HepG2 (cell line): ENCODE measurements at places on chromosomes 7 and 10. TPM values are rescaled to one million over a fixed set of nuclear protein-coding genes. Genes with fewer than 3 reads are reported as not detected.

H2BK1 gene
- total RNA-seq: not detected in 2 replicates

PRSS37 gene
- total RNA-seq: not detected in 2 replicates

SORBS1 gene
- 16.8 and 21.0 TPM in 2 replicates for total RNA-seq

ACTR3C gene
- total RNA-seq: 4.1 and 7.5 TPM in 2 replicates

PDZD7 gene
- total RNA-seq: 0.60 and 0.73 TPM in 2 replicates

SNCG gene
- 0.22 TPM in 1 of 2 replicates, not detected in the other for total RNA-seq

ASB10 gene
- not detected in 2 replicates for total RNA-seq

PRLHR gene
- total RNA-seq: not detected in 2 replicates

METTL27 gene
- 1.2 and 2.0 TPM in 2 replicates for total RNA-seq

AGMO gene
- 0.22 TPM in 1 of 2 replicates, not detected in the other for total RNA-seq

DENND10 gene
- total RNA-seq: 43.7 and 55.1 TPM in 2 replicates

NOLC1 gene
- 81.0 and 102 TPM in 2 replicates for total RNA-seq

ADAM22 gene
- total RNA-seq: 2.9 and 6.7 TPM in 2 replicates

DNA sequence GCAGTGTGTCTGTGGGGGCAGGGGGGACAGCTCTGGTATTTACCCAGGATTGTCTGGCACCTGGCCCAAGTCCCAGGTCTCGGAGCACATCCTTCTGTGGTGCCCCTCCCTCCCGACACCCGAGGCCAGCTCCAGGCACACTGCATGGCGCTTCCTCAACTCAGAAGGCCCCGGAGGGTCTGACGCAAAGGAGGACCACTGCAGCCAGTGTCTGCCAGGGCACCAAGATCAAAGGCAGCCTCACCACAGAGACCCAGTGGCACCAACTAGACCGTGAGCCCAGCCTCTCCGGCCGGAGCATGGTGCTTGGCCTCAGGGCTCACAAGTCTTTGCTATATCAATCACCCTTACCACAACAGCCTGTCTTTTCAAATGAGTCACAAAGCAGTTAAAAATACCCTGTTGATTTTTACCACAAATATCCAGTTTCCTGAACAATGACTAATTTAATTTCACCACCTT, 99.3 kb upstream of the DDC start:
- no peaks in the 10 kb centered on the region for H3K4me1 ChIP-seq
- H3K36me3 ChIP-seq: no peaks in the 10 kb centered on the region
- H3K27ac ChIP-seq: no peak overlapping the region
- no peak for DNase-seq
- no peaks in the 10 kb centered on the region for H3K27me3 ChIP-seq

GRCh38 chr10:3452173-3452626, 279.6 kb upstream of the PITRM1 start:
- no peaks in the 10 kb centered on the region for H3K4me1 ChIP-seq
- no peak overlapping the region for H3K27ac ChIP-seq
- no peak overlapping the region for H3K4me3 ChIP-seq
- H3K27me3 ChIP-seq: peaks cover 21% of the 10 kb centered on the region; the same call in 2 of the 3 replicates

DNA sequence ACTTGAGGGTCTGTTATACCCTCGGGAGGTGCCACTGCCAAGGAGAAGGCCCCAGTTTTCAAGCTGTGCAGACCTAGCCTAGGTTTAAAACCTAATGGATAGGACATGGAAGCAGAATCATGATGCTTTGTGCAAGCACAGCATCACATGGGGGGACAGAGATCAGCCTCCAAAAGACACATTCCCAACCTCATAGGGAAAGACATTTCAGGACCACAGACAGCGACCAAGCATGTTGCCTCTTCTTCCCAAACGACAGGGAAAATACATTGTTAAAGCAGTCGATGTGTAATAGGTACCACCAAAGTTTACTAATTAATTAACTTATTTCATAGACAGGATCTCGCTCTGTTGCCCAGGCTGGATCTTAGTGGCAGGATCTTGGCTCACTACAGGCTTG, 573.9 kb downstream of the TCERG1L start:
- peaks cover 7% of the 10 kb centered on the region; the same call in 1 of the 3 replicates for H3K27me3 ChIP-seq
- no peak overlapping the region for H3K4me3 ChIP-seq
- H3K27ac ChIP-seq: no peak overlapping the region
- no peaks in the 10 kb centered on the region for H3K36me3 ChIP-seq

- H3K36me3 ChIP-seq: no peaks in the 10 kb centered on the region
- H3K27me3 ChIP-seq: peaks cover 6% of the 10 kb centered on the region; the same call in 1 of the 3 replicates
- no peak overlapping the region for H3K4me3 ChIP-seq
- H3K4me1 ChIP-seq: no peaks in the 10 kb centered on the region
- H3K27ac ChIP-seq: no peak overlapping the region
These were observed 623.1 kb upstream of the MGMT start for GRCh38 chr10:128843972-128844371.

GRCh38 chr7:4049202-4049601, 632.9 kb upstream of the FOXK1 start:
- no peak for DNase-seq
- no peaks in the 10 kb centered on the region for H3K36me3 ChIP-seq
- H3K4me3 ChIP-seq: no peak overlapping the region
- H3K27me3 ChIP-seq: no peaks in the 10 kb centered on the region
- H3K27ac ChIP-seq: no peak overlapping the region
- H3K4me1 ChIP-seq: no peaks in the 10 kb centered on the region

DNA sequence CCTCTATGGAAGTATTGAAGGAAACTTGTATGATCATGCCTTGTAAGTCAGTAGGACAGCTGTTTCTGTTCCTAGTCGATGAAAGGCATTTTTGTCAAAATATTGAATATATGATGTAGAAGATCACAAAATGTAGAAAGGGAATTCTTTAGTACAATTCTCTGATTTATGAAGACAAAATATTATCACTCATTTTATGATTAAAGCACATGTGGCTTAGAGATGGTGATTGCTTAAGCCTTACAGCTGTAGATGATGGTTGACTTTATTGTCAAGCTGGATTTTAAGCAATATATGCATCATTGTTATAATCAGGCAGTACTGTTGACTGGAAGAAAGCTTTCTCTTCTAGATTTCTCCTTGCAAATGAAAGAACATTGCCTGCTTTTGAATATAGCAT, 26.4 kb downstream of the MXI1 start:
- peaks cover 13% of the 10 kb centered on the region; the same call in 2 of the 3 replicates for H3K36me3 ChIP-seq
- H3K27me3 ChIP-seq: no peaks in the 10 kb centered on the region
- H3K27ac ChIP-seq: no peak overlapping the region
- no peaks in the 10 kb centered on the region for H3K4me1 ChIP-seq

- no peaks in the 10 kb centered on the region for H3K27me3 ChIP-seq
- DNase-seq: no peak
- no peak overlapping the region for H3K27ac ChIP-seq
- no peaks in the 10 kb centered on the region for H3K36me3 ChIP-seq
- H3K4me3 ChIP-seq: no peak overlapping the region
These were observed 33.2 kb downstream of the TRIM8 start for GRCh38 chr10:102677331-102678067.

DNA sequence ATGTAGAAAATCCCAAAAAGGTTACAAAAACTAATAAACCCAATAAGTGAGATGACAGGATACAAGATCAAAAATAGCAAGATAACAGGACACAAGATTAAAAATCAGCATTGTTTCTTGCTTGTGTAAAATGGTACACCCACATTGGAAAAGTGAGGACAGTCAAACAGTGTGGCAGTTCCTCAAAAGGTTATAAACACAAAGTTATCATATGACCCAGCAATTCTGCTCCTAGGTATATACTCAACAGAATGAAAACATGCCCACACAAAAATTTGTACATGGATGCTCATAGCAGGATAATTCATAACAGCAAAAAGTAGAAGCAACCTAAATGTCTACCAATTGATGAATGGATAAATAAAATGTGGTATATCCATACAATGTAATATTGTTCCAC, 105.8 kb downstream of the ARMH3 start:
- no peaks in the 10 kb centered on the region; the same call in none of the 2 replicates for H3K36me3 ChIP-seq
- DNase-seq: no peak
- H3K27me3 ChIP-seq: no peaks in the 10 kb centered on the region
- no peak overlapping the region for H3K27ac ChIP-seq
- no peak overlapping the region for H3K4me3 ChIP-seq
- H3K4me1 ChIP-seq: no peaks in the 10 kb centered on the region

DNA sequence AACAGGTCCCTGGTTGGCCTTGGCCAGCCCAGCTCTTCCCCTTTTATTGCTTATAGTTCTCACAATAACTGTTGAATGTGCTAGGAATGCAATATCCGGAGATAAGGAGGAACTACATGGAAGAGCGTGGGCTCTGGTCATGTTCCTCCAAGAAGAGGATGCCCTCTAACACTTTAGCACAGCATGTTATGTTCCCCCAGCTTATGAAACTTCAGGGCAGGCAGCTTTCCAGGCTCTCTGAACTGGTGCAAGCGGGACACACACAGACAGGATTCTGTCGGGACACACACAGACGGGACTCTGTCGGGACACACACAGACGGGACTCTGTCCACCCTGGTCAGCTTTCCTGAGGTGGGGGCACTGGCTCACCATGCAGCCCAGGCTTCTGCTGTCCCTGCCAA, 141.6 kb downstream of the PKD1L1 start:
- no peaks in the 10 kb centered on the region for H3K36me3 ChIP-seq
- H3K4me3 ChIP-seq: no peak overlapping the region
- no peaks in the 10 kb centered on the region for H3K27me3 ChIP-seq
- peaks cover 59% of the 10 kb centered on the region for H3K4me1 ChIP-seq

- H3K4me3 ChIP-seq: no peak overlapping the region
- H3K27ac ChIP-seq: no peak overlapping the region
- H3K36me3 ChIP-seq: no peaks in the 10 kb centered on the region
- no peaks in the 10 kb centered on the region for H3K4me1 ChIP-seq
- no peak for DNase-seq
These were observed 37.2 kb downstream of the CLRN3 start for GRCh38 chr10:127855591-127855881.

DNA sequence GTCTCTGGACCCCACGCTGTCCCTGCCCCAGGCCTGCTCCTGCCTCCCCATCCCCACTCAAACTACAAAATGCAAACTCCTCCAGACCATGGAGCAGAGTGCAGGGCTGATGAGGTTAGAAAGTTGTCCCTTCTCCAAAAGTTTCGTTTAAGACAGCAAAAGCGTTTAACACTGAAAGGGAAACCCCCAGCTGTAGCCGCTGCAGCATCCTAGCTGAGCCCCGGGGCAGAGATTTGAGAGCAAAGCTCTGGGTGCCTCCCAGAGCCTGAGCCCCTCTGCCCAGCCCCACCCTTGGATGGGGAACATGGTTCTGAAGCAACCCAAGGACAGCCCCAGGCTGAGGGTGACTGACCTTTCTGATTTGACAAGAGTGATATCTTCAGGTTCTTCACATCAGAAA, 52.8 kb upstream of the ENO4 start:
- no peaks in the 10 kb centered on the region; the same call in 2 of the 3 replicates for H3K27me3 ChIP-seq
- no peaks in the 10 kb centered on the region for H3K36me3 ChIP-seq
- no peaks in the 10 kb centered on the region for H3K4me1 ChIP-seq
- H3K27ac ChIP-seq: no peak overlapping the region

- H3K27me3 ChIP-seq: no peaks in the 10 kb centered on the region
- no peaks in the 10 kb centered on the region for H3K4me1 ChIP-seq
- no peaks in the 10 kb centered on the region for H3K36me3 ChIP-seq
These were observed 72.2 kb upstream of the IL6 start for GRCh38 chr7:22654831-22655230.

GRCh38 chr7:142827951-142828500, 26.9 kb upstream of the EPHB6 start:
- H3K27me3 ChIP-seq: no peaks in the 10 kb centered on the region
- no peak overlapping the region for H3K4me3 ChIP-seq
- H3K36me3 ChIP-seq: no peaks in the 10 kb centered on the region
- no peaks in the 10 kb centered on the region for H3K4me1 ChIP-seq

- no peak for DNase-seq
- H3K27ac ChIP-seq: no peak overlapping the region
- no peak overlapping the region for H3K4me3 ChIP-seq
- H3K4me1 ChIP-seq: no peaks in the 10 kb centered on the region
These were observed 43.5 kb downstream of the YKT6 start for GRCh38 chr7:44244282-44244681.

DNA sequence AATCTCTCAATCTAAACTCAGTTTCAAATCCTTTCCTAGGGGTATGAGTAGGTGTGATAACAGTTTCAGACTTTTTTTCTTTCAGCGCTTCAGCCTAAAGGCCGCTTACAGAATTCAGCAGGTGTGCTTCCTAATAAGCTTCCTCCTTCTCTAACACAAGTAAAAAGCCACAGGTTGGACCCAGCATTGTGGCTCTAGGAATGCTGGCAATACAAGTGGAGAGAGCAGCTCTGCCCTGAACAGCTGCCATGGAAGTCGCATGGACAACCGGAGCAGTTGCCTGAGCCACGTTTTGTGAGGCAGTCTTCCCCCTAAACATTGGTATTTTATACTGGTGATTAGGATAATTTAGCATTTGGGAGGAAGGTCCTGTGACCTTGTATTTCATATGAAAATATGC, 83.5 kb downstream of the ST7 start:
- no peaks in the 10 kb centered on the region for H3K4me1 ChIP-seq
- H3K27ac ChIP-seq: no peak overlapping the region
- H3K4me3 ChIP-seq: no peak overlapping the region
- no peaks in the 10 kb centered on the region for H3K27me3 ChIP-seq
- no peaks in the 10 kb centered on the region for H3K36me3 ChIP-seq

- H3K27me3 ChIP-seq: peaks cover 11% of the 10 kb centered on the region; the same call in 1 of the 3 replicates
- DNase-seq: no peak
- H3K4me3 ChIP-seq: no peak overlapping the region
- no peak overlapping the region for H3K27ac ChIP-seq
- H3K36me3 ChIP-seq: no peaks in the 10 kb centered on the region
These were observed 93.8 kb downstream of the CPXM2 start for GRCh38 chr10:123797813-123798212.

DNA sequence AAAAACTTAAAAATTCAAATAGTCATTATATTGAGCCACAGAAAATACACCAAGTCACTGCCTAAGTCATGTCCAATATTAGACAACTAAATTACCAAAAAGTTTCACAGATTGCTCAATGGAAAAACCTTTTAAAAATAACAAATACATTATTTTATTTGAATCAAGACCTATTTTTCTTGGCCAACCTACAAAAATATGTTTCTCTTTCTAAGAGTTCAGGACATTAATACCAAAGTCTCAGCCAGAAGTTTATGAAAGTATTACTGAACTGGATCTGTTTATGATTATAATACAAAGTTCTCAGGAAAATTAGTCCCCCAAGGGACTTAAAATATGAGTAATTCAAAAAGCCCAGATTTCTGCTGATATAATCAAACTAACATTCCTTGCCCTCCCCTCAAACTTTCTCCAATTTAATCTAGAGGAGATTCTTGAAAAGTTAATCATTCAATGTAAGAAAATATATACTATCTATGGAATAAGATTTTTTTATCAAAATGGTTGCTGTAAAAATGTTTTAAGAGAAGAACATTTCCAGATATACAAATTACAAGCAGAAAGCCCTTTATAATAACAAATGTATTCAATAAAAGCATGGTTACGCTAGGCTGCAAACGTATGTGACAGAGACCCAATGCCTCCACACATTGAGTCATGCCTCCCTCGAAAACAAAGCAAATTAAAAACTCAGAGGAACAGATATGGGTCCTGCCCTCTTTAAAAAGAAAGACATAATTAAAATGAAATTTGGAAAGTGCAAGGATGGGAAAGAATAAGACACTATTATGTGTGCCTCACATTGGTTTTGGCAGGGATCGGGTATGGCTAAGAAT, 381.6 kb downstream of the PARD3 start:
- no peaks in the 10 kb centered on the region for H3K27me3 ChIP-seq
- no peak overlapping the region for H3K27ac ChIP-seq
- no peaks in the 10 kb centered on the region for H3K36me3 ChIP-seq
- H3K4me3 ChIP-seq: no peak overlapping the region
